ENCODE measurements at places on chromosomes 6 and 20.
A peak's percentile ranks its signal among the peaks of the same experiment; 100 is the strongest.

DNA sequence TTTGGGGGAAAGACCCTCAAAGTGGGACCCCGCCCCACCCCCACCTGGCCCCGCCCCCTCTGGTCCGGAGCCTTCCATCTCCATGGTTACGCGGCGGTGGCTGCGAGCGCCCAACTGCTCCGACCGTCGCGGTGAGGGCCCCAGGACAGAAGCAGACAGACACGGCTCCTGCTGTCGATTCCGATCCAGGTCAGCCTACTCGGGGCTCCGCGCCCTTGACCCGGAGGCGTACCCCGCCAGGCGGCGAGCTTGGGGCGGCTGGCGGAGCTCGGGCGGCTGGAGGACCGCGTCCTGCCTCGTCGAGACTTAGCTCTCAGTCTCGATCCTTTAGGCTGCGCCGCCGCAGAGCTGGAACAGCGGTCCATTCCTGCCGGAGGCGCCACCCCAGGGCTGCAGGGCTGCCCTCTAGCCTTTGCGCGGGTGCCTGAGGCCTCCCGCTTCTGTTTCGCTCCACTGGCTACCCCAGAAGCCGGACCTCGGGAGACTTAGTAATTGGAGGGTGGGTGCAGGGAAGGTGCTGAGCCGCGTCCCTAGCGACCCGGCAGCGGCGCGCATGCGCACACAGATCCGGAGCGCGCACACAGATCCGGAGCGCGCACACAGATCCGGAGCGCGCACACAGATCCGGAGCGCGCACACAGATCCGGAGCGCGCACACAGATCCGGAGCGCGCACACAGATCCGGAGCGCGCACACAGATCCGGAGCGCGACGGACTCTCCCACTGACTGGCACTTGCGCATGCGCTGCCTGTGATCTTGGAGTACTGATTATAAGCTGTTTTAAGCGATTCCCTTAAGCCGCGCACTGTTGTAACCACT, at the start of gene CFAP206:
Gene CFAP206 (plus strand): TSS at position 72 of the 820 bp plus-strand sequence. CDS start 1,868 bp downstream, outside the sequence.
- DNase-seq = peak; percentile 73

GRCh38 chr6:43298565-43299337, 691 bp downstream of the SLC22A7 start:
- DNase-seq = no peak

DNA sequence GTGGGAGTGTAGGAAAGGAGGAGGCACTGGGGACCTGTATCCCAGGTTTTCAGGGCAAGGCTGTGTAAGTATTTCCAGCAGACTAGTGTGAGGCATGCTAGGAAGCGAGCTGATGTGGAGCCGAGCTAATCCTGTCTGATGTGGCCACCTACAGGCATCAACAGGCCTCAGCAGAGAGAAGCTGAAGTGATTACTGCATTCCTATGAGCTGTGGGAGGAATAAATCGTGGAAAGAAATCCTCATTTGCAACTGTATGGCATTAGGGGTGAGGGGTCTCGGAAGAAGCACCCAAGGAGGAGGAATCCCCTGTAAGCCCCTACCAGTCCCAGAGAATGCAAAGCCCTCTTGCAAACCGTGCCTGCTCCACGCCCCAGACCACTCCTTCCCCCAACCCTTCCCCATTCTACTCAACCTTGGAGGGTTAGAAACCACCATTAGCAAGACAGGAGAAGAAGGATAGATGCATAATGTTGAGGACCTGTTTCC, 41.6 kb downstream of the C6orf15 start:
- no peak for DNase-seq

GRCh38 chr6:157012355-157012754, 235.2 kb downstream of the ARID1B start:
- no peak for DNase-seq

- no peak for DNase-seq
Observed at GRCh38 chr20:63343460-63344445, 17.4 kb downstream of the CHRNA4 start.

DNA sequence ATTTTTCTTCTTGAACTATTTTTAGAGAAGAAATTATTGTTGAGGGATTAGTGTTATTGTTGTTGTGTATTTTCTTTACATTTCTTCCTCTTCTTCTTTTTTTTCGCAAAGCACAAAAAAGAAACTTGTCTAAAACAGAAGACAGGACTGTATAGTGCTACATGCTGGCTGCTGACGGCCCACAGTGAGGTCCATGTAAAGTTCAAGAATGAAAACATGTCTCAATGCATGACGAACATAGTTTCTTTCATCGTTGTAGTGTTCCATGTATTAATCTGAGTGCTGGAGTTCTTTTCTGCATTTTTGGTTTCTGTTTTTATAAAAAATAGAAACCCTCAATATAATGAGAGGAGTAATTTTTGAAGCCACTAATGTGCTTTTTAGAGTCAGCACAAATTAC, 462.9 kb upstream of the MARCKS start:
- no peak for DNase-seq
